ENCODE measurements at places on chromosomes 6 and 20. TPM values are rescaled to one million over a fixed set of nuclear protein-coding genes. Genes with fewer than 3 reads are reported as not detected.

- no peak overlapping the region for H3K4me3 ChIP-seq
- no peak for DNase-seq
- no peaks in the 10 kb centered on the region for H3K36me3 ChIP-seq
Measured at GRCh38 chr6:129186988-129187387, 304.1 kb downstream of the LAMA2 start.

- no peaks in the 10 kb centered on the region for H3K27me3 ChIP-seq
- no peak for DNase-seq
- H3K4me1 ChIP-seq: no peaks in the 10 kb centered on the region
- no peak overlapping the region for H3K4me3 ChIP-seq
- peaks cover 5% of the 10 kb centered on the region for H3K36me3 ChIP-seq
- no peak overlapping the region for H3K27ac ChIP-seq
Measured at GRCh38 chr20:8156235-8157079, 24.4 kb downstream of the PLCB1 start.

The HFE gene
- 3.3 TPM for polyA plus RNA-seq

The SMLR1 gene
- not detected for polyA plus RNA-seq

DNA sequence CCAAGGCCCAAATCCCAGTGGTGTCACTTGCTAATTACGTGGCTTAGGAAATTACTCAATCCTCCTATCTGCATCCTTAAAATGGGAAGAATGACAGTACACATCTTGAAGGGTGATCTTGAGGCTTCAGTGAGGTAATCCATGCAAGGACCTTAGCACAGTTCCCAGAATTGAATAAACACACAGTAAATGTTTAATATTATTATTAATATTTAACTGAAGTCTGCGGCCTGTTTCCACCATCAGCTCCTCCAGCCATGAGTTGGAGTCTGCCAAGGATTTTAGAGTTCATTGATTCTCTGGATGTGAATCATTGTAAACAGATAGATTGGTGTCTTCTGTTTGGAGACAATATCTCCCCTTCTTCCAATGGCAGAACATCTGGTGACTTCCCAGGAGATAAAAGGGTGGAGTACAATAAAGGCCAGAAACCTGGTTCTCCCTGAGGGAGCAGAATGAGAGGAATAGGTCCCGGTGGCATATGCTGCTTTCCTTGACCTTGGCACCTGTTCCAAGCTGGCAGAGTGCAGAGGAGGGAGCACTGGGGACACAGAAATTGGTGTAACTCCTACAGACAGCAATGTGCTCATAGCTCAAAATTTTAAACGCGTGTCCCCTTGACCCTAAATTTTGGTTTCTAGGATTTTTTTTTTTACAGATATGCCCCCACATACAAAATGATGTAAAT is 25.4 kb downstream of the UNC5CL start:
- H3K27ac ChIP-seq: no peak overlapping the region
- DNase-seq: no peak
- no peak overlapping the region for H3K4me3 ChIP-seq
- H3K27me3 ChIP-seq: peaks cover 8% of the 10 kb centered on the region

DNA sequence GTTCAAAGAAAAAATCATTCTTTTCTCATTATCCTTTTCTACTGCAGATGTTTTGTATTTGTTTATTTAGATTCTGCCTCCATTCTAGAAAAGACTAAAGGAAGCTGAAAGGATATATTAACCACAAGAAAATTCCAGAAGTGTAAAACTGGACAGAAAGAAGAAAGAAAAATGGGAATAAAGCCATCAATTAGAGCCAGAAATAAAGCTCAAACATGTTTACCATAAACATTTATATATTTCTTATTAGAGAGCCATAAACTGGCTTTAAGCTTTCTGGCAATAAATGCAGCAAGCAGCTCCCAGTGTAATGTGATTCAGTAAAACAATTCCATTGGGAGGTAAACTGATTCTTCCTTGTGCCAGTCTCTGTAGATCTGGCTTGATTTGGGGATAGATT is 244.1 kb downstream of the PTPRK start:
- H3K4me1 ChIP-seq: no peaks in the 10 kb centered on the region
- no peak overlapping the region for H3K4me3 ChIP-seq
- H3K27me3 ChIP-seq: no peaks in the 10 kb centered on the region
- H3K27ac ChIP-seq: no peak overlapping the region
- no peaks in the 10 kb centered on the region for H3K36me3 ChIP-seq
